Nasal cavity respiratory epithelium epithelial cell of viscerocranial mucosa (primary cell): ENCODE measurements at places on chromosomes 1 and 21. TPM values are rescaled to one million over a fixed set of nuclear protein-coding genes. Genes with fewer than 3 reads are reported as not detected.

TNFRSF9 gene
- 0.64 and 2.7 TPM in 2 replicates for total RNA-seq

NFASC gene
- total RNA-seq, result 0.34 and 1.1 TPM in 2 replicates

ADAM30 gene
- total RNA-seq, result not detected in 2 replicates

STIL gene
- 1.0 and 1.4 TPM in 2 replicates for total RNA-seq

CAPN2 gene
- 390 and 600 TPM in 2 replicates for total RNA-seq

ZZZ3 gene
- total RNA-seq, result 67.7 and 111 TPM in 2 replicates

LHX4 gene
- under 0.01 TPM in 2 replicates for total RNA-seq

EPHA2 gene
- 184 and 193 TPM in 2 replicates for total RNA-seq
